Suprapubic skin (tissue), 4 donors: ENCODE measurements at places on chromosomes 12 and 14.

DNA sequence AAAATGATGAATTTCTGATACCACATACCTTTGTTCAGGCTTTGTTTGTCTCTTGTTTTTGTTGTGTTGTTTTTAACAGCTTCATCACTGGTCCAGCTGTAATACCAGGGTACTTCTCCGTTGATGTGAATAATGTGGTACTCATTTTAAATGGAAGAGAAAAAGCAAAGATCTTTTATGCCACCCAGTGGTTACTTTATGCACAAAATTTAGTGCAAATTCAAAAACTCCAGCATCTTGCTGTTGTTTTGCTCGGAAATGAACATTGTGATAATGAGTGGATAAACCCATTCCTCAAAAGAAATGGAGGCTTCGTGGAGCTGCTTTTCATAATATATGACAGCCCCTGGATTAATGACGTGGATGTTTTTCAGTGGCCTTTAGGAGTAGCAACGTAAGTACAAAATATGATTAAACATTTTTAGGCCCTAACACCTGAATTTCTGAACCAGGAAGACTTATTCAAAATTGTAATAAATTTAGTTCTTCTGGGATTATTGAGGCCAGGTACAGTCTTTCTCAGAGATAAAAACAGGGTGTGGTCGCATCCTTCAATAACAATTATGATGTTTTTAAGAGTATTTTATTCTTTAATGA is 22.4 kb downstream of the RXYLT1 start:
- no peak for DNase-seq

DNA sequence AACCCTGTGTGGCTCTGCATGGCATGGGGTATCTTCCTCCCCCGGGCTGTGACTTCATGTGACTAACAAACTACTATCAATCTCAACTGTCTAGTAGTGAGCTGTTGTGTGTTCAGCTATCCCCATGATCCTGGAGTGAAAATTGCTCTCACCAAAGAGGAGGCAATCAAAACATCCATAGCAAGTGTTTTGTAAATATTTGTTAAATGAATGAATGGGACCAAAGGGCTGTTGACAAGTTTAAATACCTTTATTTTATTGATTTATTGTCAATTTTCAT is 138.1 kb upstream of the CPM start:
- DNase-seq: no peak

GRCh38 chr14:71856199-71856919 is 75.9 kb upstream of the RGS6 start:
- DNase-seq: no peak

DNA sequence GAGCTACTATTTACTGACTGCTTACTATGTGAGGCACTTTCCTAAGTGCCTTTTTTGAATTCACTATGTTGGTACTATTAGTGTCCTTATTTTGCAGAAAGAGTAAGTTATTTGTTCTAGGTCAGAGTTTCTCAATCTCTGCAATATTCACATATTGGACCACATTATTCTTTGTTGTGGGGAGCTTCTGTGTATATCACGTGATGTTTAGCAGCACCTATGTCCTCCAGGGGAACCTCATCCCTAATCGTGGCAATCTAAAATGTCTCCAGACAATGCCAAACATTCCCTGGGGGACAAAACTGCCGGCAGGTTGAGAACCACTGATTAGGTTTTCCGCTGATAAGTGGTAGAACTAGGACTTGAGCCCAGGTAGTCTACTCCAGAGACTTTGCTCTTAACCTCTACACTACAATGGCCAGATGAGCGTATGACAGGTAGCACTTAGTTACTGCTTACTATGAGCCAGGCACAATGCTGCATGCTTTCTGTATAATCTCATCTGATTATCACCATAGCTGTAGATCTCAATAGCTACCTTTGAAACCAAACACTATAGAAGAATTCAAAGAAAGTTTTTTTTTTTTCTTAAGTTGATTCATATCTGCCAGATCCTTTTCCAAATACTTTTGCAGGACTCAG is 38.9 kb downstream of the NELL2 start:
- no peak for DNase-seq

DNA sequence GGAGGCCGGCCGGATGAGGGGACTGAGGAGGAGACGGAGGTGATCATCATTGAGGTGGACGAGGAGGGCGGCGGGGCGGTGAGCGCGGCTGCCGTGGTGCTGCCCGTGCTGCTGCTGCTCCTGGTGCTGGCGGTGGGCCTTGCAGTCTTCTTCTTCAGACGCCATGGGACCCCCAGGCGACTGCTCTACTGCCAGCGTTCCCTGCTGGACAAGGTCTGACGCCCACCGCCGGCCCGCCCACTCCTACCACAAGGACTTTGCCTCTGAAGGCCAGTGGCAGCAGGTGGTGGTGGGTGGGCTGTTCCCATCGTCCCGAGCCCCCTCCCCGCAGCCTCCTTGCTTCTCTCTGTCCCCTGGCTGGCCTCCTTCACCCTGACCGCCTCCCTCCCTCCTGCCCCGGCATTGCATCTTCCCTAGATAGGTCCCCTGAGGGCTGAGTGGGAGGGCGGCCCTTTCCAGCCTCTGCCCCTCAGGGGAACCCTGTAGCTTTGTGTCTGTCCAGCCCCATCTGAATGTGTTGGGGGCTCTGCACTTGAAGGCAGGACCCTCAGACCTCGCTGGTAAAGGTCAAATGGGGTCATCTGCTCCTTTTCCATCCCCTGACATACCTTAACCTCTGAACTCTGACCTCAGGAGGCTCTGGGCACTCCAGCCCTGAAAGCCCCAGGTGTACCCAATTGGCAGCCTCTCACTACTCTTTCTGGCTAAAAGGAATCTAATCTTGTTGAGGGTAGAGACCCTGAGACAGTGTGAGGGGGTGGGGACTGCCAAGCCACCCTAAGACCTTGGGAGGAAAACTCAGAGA is 9.6 kb downstream of the MMP14 start:
- peak; percentile 65 for DNase-seq

GRCh38 chr12:49264466-49264872 is 413 bp upstream of the TUBA1C start:
- DNase-seq: peak; percentile 81

- DNase-seq: no peak
Observed at GRCh38 chr12:123879101-123879500, 93.5 kb downstream of the CCDC92 start.

GRCh38 chr12:62978768-62979167 is 43.8 kb upstream of the PPM1H start:
- DNase-seq: no peak
